Immature natural killer cell (primary cell): ENCODE measurements at places on chromosomes 1 and 21.

DNA sequence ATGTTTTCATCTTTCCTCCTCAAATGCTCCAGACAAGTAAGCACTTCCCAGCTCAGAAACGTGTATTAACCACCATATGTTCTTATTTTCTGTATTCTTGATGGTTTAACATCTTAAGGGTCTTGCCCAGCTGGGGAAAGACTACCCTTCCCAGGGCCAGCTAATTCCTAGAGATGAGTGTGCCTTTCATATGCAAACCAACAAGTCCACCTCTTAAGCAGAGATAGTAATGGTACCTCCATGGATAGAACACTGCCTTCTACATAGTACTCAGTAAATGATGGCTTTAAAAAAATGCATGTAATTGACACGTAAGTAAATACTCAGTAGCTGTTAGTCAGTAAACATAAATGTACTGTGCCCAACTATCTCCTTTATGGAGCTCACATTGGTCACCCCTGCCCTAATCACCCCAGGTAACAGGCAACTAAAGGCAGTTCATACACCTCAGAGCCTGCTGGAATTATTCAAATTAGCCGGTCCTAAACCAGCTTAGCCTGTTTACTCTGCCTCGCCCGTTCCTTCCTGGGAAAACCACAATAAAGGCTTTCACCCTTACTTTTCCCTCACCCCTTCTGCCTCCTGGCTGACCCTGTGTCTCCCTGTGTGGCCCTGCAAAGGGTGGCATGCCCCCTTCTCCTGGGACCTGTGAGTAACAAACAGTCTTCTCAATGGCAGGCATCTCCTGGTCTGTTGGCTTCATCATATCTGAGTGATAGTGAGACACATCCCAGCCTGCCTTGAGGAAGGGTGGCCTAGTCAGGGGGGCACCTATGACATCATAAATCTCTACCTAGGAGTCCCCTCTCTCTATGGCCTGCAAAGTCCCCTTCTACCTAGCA lies 40.1 kb upstream of the KLHDC7A start:
- DNase-seq, result no peak

DNA sequence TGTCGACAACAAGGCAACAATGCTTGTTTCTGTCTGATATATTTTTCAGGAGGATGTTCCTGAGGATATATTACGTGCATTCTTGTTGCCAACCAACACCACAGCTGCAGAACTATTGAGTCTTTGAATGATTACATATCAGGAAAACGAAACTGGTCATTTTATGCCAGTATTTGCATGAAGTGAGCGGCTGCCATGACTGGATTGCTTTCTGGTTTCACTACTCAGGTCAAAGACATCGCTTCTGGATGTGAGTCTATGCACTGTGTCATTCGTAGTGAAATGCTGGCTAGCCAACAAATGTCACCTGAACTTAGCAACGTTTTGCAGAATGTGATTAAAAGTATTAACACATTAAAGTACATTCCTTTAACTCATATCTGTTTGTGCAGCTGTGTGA lies 35.8 kb upstream of the OLFM3 start:
- no peak for DNase-seq

DNA sequence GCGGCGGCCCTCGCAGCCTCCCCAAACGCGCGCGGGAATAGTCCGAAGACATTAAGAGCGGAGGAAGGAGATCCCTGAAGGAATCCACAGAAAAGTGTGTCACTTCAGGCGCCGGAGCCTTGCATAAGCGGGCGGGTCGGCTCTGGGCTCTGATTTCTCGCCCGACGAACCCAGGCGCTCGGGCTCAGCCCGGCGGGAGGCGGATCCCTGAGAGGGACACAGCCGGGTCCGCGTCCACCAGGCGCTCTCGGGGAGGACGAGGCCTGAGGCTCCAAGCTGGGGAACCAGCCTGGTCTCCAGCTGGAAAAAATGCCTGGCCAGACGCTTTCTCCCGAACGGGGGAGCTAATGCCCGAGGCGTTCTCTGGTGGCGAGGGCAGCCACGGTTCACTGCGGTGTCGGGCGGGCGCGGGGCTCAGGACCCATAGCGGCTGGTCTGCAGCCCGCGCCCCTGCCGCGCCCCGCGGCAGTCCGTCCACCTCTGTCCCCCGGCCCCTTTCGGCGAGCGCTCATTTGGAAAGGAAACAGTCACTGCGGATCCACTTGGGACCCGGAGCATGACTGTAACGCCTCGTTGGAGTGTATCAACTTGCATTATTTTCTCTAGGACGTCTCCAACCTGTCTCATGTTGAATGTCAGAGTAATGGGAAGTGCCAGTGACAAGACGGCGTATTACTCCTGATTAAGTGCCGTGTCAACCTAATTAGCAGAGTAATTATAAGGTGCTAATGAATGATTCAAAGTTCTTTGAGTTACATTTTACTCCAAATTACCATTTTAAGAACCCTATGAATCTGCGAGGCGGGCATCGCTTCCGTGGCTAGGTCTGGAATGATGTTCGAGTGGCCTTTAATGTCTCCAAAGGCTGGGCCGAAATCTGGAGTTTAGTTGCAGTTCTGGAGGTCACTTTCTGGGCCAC lies 1.6 kb upstream of the BARHL2 start:
- no peak for DNase-seq

DNA sequence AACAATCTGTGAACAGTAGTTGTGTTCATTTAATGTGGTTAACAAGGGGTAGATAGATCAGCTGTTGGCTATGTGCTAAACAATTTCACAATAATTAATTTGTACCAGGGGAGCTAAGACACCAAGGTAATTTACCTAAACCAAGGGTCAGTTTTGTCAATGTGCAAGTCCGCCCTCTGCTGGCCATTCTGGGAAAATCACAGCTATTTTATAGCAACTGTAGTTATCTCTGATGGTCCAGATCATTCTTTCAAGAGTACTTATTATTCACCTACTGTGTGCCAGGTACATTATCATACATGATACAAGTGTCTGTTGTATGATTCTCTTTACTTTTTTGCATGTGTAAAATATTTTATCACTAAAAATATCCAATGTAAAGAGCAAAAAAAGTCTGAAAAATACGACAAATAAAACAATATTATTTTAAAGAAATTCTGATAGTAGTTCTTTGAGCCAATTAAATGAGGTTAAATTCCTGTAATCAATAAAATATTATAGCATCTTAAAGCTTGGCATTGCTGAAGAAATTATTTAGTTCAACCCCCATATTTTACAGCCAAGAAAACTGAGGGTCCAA lies 312.3 kb upstream of the FAM78B start:
- peak; percentile 22 for DNase-seq

GRCh38 chr21:23968008-23968407 lies 1639.3 kb downstream of the MRPL39 start:
- no peak for DNase-seq

DNA sequence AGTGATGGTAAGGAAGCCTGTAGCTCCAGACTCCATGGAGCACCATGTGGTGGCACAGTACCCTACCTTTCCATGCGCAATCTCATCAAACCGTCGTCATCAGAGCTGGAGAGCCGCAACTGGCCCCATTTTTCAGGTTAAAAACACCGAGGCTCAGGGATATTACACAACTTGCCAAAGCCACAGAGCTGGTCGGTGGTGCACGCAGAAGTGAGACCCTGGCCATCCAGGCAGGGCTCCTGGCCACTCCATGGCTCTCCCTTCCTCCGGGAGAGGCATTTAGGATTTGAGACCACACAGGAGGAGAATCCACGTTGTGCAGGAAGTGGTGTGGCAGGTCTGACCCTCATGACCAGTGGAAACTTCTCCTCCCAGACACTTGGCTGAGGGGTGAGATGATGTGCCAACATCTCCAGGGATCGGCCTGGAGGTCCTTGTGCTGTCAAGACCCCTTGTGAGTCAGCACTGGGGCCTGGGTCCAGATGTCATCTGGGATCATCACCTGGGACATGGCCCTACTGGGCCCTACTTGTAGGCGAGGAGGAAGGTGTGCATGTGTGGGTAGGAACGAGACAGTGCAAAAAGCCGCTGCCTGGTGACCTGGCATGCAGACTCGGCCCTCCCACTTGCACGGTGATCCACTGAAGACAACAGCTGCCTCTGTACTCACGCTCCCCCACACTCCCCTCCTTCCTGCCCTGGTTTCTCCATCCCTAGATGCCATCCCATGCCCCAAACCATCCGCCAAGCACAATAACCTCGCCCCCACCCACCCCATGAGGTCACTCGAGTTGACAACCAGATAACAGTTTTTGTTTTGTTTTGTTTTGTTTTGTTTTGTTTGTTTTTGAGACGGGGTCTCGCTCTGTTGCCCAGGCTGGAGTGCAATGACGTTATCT lies 10.4 kb downstream of the TFF3 start:
- DNase-seq, result no peak

- DNase-seq, result no peak
Measured at GRCh38 chr1:79128722-79129121, 122.2 kb upstream of the ADGRL4 start.

- DNase-seq, result no peak
Measured at GRCh38 chr1:99727575-99728185, 38.8 kb downstream of the FRRS1 start.

- peak; percentile 29 for DNase-seq
Measured at GRCh38 chr1:89719502-89720306, 86.8 kb downstream of the LRRC8C start.

DNA sequence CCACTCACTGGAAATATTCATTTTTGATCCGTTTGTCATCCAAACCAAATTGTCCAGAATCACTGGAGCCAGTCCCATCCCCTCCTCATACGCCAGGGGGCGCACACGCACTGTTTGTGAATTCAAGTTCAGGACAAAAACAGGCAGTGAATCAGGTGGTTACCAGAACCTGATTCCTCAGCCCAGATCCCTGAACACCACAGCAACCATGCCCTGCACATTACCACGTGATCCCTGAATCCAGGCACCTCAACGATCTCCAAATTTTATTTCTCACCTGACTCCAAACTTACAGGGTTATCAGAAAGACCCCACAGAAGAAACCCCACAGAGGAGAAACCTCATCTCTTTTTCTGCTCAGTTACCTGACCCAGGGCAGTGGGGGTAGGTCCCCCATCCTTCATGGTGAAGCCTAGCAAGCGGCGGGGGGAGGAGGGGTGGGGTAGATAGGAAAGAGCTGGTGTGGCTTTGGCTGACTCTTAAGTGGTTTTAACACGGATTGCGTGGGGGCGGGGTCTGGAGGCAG lies 1.4 kb upstream of the PTPRF start:
- peak; percentile 66 for DNase-seq

DNA sequence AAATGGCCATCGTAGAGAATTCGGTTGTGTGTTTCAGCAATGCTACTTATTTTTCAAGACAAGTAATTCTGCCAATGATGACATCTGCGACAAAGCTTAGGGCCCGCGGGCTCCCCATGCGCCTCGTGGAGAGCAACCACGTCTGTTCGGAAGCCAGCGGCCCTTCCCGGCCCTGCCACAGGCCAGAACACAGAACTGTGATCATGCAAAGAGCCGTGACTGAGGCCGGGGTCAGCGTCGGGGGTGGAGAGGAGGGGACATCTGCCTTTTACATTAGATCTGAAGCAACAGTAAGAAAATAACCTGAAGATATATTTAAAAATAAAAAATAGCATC lies 103.7 kb downstream of the PGBD5 start:
- no peak for DNase-seq

GRCh38 chr1:19087017-19087736 lies 122.9 kb downstream of the UBR4 start:
- DNase-seq, result no peak

DNA sequence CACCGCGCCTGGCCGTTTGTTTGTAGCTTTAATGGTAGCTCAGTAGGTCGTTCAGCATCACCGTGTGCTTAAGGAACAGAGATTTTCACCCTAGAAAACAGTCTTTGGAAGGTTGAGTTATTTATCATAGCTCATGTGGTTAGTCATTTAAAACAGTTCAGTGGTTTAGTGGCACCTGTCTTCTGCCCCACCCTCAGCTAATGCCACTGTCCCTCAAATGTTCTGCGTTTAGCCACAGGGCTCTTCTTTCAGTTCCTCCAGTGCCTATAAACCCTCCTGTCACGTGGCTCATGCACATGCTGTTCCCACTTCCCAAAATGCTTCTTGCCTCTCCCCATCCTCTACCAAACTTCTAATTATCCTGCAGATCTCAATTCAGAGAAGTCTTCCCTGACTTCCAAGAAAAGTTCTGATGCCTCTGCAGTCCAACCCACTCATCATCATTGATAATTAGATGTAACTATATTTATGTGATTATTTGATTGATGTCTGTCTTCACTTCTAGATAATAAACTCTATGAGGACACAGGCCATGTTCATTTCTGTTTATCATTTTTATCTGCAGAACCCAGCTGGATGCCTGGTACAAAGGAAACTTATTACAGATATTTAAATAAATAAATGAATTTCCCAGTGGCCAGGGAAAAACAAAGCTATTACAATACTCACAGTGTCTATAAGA lies 14.4 kb upstream of the DIPK1A start:
- no peak for DNase-seq
